Activated T-cell treated with anti-CD3 and anti-CD28 coated beads, Interleukin-2, amount 50 U/mL, for 72 hours (primary cell): ENCODE measurements at places on chromosomes 3 and 15. TPM values are rescaled to one million over a fixed set of nuclear protein-coding genes. Genes with fewer than 3 reads are reported as not detected.

DNA sequence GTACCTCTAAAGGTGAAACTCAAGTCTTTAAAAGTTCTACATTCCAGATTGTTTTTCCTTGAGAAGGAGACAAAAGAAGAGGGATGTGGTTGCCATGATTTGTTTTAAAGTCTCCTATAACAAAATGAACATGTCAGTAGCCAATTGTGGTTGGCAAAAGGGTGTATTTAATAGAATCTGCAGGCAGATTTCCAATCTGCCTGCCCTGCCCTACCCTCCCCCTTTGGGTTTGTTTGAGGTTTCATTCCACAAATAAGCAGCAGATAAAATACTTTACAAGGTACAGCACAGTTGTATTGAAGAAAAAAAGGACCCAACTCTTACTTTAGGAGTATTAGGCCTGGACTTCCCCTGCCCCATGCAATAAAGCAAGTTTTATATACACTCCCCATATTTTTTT is 59.5 kb downstream of the MLH1 start:
- peak overlapping the region; percentile 76 for H3K27ac ChIP-seq
- no peak for DNase-seq
- H3K4me1 ChIP-seq: peaks cover 10% of the 10 kb centered on the region
- H3K27me3 ChIP-seq: no peaks in the 10 kb centered on the region
- H3K36me3 ChIP-seq: peaks cover 9% of the 10 kb centered on the region
- no peak overlapping the region for H3K4me3 ChIP-seq

DNA sequence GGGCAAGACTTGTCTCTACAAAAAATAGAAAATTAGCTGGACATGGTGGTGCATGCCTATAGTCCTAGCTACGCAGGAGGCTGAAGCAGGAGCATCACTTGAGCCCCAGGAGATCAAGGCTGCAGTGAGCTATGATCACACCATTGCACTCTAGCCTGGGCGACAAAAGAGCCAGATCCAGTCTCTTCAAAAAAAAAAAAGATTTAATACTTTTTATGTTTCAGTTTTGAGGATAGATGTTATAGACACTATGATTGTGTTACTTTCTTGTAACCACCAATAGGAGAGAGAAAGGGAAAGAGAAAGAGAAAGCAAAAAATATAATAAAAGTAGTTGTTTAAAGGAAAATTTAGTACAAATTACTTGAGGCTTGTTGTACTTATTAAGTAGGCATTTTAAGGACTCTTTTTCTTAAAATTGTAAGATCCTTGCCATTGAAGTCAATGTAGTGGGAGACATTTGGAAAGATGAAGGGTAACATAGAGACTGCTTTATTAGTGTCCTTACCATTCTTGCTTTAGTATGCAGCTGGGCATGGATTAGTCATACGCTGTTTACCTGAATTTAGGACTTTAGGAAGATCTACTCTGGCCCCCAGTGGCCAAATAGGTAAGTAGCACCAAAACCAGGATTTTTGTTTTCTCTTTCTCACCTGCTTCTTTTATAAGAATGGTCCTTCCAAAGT is 35.1 kb upstream of the ZDHHC23 start:
- H3K27ac ChIP-seq: peak overlapping the region; percentile 87
- no peaks in the 10 kb centered on the region for H3K27me3 ChIP-seq
- H3K4me1 ChIP-seq: peaks cover 6% of the 10 kb centered on the region
- no peaks in the 10 kb centered on the region for H3K36me3 ChIP-seq

DNA sequence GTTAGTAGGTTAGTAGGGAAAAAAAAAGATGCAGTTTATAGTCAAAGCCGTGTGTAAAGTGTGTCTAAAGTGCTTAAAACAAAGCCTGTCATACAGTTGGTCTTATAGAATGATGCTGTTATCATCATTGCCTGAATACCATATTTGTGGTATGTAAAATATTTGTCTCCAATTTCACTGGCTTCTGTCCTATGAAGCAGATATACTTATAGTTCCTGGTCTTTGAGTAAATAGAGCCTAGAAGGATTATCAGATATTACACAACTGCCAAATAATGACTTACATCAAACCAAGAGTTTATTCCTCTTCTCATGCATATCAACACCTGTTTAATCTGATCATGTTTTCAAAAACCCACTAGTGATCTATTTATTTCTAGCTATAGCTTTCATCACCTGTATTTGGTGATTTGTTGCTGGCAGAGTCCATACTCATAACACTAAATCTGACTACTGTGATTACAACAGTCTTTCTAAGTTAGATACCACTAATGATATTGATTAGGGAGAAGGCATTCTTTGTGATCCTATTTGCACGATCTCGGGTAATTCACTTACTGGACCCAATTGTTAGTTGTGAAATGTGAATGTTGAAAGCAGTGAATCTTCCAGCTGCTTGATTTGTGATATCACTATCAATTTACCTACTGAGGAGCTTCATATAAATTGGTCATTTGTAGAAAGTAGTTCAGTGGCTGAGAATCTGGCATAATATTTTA is 413.7 kb downstream of the LPP start:
- no peak for DNase-seq
- H3K4me1 ChIP-seq: peaks cover 9% of the 10 kb centered on the region
- H3K4me3 ChIP-seq: no peak overlapping the region
- no peaks in the 10 kb centered on the region for H3K27me3 ChIP-seq

DNA sequence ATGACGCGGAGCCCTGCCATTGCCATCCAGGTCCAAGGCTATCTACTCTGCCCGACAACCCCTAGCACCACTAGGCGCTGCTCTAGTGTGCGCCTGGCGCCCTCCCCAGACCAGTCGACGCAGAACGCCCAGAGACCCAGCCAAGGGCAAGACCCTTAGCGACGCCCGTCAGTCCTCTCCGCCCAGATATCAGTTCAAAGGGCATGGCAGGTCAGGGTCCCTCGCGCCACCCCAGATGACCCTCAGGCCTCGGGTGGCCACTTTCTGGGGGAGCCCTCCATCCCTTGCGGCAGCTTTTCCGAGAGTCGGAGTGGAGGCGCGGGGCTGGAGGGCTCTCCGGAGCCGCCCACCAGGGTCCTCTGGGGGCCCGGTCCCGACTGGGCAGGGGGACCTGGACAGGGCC is 371 bp upstream of the CLSTN2 start:
- H3K4me1 ChIP-seq: peaks cover 10% of the 10 kb centered on the region
- H3K27ac ChIP-seq: no peak overlapping the region
- peak overlapping the region; percentile 52 for H3K4me3 ChIP-seq

Gene TMEM108
- total RNA-seq: not detected

Gene SI
- total RNA-seq: not detected
